ENCODE measurements at places on chromosomes 4 and X.

GRCh38 chr4:125022855-125023501 lies 291.8 kb upstream of the FAT4 start:
- no peak for DNase-seq

GRCh38 chrX:22538580-22538979 lies 265.9 kb downstream of the CBLL2 start:
- no peak for DNase-seq

GRCh38 chr4:128347175-128347868 lies 59.7 kb upstream of the PGRMC2 start:
- no peak for DNase-seq

- DNase-seq: no peak
Observed at GRCh38 chr4:107718351-107718965, 1.6 kb downstream of the PAPSS1 start.

- no peak for DNase-seq
Observed at GRCh38 chr4:2333356-2333841, 71.5 kb upstream of the MXD4 start.

DNA sequence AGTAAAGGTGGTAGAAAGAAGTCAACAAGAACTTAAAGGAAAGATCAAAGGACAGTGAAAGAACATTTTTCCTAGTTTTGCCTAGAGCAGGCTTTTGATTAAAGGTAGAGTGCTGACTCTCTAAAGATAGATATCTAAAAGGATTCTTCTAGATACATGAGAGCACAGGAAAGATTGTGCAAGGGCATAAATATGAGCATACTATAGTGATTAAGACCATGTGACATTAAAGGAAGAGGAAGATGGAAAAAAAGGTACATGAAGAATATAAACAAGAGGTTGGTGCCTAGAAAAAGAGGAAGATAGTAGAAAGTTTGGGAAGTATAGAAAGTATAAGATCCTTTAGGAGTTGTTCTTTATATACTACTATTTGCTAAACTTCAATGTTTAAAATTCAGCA lies 26.1 kb upstream of the TET2 start:
- no peak for DNase-seq

GRCh38 chr4:136754810-136755530 lies 777.3 kb downstream of the PCDH18 start:
- no peak for DNase-seq

DNA sequence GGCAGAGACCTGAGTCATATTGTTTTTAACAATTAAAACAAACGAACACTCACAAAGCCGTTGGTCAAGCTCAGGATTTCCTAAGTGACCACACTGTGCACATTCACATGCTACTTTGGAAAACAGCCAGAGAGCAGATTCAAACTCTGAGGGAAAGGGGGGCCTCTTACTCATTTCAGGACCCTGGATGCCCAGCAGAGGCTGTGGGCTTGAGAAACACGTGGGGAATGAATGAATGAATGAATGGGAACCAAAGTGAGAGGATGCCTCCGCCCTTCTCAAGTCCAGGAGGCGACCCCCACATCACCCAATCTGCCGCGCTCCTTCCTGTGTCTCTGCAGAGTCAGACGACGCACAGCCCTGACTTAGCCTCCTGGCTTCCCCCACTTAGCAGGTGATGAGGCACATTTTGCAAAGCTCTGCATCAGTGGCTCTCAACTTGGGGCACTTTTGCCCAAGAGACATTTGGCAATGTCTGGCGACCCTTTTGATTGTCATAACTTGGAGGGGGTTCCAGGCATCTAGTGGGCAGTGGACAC lies 76.0 kb downstream of the ABLIM2 start:
- no peak for DNase-seq

DNA sequence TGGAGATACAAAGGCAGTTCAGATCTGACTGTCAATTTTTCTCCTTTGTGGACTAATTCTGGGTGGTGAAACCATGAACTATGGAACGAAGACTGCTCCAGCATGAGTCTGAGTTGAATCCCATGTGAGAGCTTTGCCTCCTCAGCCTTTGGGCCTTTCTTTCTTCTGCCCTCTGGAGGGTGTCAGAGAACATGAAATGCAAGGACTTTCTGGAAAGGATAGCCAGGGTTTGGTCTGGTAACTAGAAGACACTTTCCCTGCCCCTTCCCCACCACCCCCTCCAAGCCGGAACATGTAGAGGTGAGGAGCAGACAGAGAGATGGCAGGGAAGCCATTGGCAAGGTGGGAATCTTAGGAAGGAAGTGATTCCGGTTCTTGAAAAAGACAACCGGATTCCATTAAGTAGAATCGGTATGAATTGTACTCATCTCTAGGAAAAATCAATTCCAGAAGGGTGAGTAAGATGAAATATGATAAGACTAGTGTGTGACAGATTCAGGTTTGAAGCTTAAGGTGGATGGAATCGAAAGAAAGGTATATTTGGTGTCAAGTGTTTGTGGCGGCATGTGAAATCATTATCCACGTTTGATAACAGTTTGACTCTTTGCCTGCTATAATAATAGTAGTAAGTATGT lies 19.0 kb downstream of the FHL1 start:
- no peak for DNase-seq

- peak; percentile 40 for DNase-seq
Observed at GRCh38 chrX:48071064-48071985, at the start of gene ZNF630. ZNF630 (minus strand) TSS chrX:48071640; CDS start chrX:48066886, 4,754 bp downstream.

DNA sequence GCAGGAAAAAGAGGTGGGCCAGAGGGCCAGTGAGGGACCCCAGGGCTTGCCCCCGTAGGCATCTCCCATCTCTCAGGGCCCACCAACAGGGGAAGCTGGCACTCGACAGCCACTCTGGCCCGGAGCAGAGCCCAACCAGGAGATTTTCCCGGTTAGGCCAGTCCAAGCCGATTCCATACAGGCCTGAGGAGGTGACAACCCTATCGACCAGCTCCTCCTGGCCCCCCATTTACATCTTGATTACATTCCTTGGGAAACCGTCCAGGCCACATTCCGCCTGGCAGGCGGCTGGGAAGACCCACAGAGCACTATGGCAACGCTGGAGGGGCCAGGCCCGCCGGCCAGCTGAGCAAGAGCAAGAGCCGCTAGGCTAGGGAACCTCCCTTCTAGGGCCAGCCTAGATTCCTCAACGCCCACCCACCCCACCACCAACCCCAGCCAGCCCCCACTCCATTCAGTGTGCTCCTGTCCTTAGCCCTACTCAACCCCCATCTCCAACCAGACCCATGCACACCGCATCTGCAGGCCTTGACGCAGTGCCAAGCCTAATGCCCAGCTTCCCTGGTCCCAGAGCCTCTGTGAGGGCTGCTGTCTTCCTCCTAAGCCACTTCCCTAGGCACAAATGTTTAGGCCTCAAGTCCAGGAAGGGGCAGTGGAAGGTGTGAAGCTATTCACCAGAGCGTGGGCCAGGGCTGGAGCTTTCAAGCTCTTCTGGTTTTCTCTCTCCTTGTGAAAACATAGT lies 161.2 kb downstream of the EFNB1 start:
- no peak for DNase-seq

GRCh38 chrX:10534611-10535010 lies 85.8 kb downstream of the MID1 start:
- no peak for DNase-seq

DNA sequence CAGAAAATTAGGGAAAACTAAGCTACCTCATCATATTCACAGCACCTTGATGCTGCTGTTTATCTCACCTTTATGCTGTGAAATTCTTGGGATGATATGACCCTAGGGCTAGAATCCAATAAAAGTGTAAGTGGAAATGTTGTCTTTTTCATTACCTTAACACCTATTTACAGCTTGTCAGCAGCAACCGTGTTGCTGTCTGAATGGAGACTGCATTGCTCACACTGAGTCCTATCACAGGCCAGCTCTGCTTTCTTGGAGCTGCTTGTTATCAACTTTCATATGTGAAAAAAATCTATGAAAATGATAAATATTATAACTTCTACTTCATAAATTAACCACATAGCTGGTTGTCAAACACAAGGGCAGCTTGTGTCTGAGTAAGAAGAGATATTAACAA lies 789.5 kb downstream of the TECRL start:
- no peak for DNase-seq

- DNase-seq: no peak
Observed at GRCh38 chrX:131763674-131764073, 219.8 kb downstream of the OR13H1 start.

Data from NCI-H524 treated with DMSO at 0.1 percent for 48 hours (cell line).